HCEC 1CT (cell line): ENCODE measurements at places on chromosomes 1 and 21.

GRCh38 chr1:204975568-204976235, 67.3 kb upstream of the CNTN2 start:
- DNase-seq = peak; percentile 9

- DNase-seq = no peak
Observed at GRCh38 chr1:14285238-14285637, 313.2 kb upstream of the KAZN start.

DNA sequence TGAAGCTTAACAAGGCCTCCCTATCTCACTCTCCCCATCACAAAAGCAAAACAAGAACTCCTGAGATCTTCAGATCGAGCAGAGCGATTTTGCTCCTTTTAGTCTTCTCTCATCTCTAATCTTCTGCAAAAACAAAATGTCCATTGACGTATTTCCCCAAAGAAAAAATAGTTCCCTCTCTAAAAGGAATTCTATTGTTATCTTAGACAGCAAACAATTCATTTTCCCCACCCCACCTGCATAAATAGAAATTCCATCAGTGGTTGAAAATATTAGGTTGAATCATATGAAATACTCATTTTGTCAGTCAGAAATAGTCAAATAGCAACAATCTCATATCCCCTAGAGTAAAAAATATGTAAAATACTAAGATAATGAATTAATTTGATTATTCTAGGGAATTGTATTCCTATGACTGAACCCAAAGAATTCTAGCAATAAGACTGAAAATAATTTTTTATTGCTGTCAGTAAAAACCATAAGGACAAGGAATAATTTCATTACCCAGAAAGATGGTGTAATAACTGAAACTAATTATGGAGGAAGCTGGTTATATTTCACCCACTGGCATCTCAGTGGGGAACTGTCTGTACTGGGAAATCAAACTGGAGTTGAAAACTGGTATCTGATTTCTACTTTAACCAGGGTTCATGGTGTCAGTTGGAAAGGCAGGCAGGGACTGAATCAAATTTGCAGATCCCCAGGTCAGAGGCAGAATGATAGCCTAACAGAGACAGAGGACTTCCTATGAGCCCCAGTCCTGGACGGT, 51.3 kb downstream of the RHOU start:
- DNase-seq = no peak

- DNase-seq = no peak
Observed at GRCh38 chr1:35886577-35887431, 3.8 kb downstream of the AGO1 start.

- DNase-seq = no peak
Observed at GRCh38 chr1:228776449-228776848, 41.2 kb downstream of the RHOU start.

GRCh38 chr1:34005309-34005708, 141.4 kb downstream of the HMGB4 start:
- DNase-seq = no peak

GRCh38 chr21:17527240-17527639, 14.4 kb downstream of the CXADR start:
- no peak for DNase-seq

DNA sequence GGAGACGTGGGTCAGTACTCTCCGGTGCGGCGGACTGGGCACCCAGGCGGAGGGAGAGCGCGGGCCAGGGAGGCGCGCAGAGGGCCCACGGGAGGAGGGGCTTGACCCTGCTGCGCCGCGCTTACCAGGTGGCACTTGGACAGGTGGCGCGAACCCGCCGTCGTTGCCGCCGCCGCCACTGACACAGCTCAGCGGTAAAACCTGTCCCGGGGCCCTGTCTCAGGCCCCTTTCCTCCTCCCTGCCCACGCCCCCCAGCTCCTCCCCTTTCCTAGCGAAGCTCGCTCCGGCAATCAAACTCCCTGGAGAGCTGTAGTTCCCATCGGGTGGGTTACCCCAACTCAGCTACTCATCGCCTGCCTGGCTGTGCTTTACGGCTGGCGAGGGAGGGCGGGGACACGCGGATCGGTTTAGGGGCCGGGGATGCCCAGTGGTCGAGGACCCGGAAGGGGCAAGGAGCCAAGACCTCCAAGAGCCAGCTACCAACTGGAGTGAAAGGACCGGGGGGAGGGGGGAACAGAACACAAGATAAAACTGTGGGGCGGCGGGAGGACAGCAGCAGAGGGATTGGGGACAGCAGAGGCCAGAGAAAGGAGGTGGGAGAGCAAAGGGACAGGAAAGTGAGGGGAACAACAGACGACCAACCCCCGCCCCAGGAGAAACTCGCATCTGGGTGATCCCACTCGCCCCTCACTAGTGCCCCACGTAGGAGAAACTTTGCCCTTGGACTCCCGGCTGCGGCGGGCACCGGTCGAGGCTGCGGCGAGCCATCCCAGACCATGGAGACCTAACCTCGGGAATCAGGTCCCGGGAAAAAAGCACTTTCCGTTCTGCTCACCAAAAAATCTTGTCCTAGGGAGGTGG, 2.9 kb downstream of the GFI1 start:
- no peak for DNase-seq

GRCh38 chr21:35824136-35824535, 236.2 kb downstream of the SETD4 start:
- DNase-seq = peak; percentile 9

GRCh38 chr1:233281711-233282581, 13.6 kb downstream of the PCNX2 start:
- DNase-seq = no peak

DNA sequence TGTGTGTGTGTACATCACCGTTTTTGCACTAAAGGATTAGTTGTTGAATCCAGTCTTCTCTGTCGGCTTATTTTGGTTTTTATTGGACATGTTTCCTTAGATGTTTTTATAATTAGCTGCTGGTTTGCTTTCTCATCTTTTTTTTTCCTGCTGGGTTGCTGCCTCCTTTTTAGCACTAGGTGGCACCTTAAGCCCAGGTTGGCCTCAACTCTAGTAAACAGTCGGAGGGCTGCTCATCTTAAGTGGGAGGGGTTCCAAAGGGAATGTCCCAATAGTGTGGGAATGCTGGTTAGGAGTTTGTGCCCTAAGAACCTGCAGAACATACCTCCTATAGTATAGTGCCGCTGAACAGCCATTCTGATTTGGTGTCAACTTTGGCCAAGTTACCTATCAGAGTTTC, 570.1 kb upstream of the CXADR start:
- DNase-seq = no peak

DNA sequence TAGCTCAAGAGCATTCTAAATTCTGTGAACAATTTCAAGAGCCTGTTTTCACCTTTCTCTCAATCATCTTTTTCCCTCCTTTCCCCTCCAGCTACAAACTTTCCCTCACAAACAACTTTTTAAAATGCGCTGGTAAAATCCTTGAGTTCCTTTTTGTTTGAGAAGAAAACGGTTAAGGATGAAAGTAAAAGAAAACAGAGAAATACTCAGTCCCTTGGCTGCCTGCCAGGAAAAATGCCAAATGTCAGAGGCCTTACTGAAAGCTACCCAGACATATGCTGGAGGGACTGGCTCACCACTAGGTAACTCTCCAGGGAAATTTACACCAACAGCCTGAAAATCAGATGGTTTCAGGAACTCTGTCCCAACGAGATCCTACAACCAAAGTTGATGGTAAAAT, 11.0 kb upstream of the SERBP1 start:
- peak; percentile 16 for DNase-seq

GRCh38 chr21:44986471-44987291, 46.9 kb downstream of the SLX9 start:
- no peak for DNase-seq

- DNase-seq = peak; percentile 48
Observed at GRCh38 chr1:212457740-212458338, 25.1 kb downstream of the NENF start.

- peak; percentile 37 for DNase-seq
Observed at GRCh38 chr1:200226268-200226968, 183.4 kb downstream of the ZNF281 start.

DNA sequence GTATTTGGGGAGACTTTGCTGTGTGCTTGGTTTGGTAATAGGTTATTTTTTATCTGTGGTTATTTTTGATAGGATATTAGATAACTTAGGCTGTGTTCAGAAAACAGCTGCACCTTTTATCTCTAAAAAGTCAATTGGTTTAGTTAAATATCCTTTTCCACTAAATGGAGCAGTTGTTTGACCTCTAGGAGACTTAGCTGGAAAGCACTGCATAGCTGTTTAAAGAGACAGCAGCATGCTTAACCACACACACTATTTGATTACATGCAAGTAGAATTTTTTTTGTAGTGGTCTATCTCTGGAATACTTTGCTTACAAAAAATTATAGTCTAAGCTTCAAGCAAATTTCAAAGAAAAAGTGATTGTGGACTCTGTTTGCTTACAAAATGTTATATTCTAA, 6.5 kb upstream of the PALMD start:
- DNase-seq = no peak

- peak; percentile 40 for DNase-seq
Observed at GRCh38 chr1:158177700-158178450, 2.8 kb upstream of the CD1D start.

GRCh38 chr1:35851132-35851869, 31.7 kb upstream of the AGO1 start:
- no peak for DNase-seq

DNA sequence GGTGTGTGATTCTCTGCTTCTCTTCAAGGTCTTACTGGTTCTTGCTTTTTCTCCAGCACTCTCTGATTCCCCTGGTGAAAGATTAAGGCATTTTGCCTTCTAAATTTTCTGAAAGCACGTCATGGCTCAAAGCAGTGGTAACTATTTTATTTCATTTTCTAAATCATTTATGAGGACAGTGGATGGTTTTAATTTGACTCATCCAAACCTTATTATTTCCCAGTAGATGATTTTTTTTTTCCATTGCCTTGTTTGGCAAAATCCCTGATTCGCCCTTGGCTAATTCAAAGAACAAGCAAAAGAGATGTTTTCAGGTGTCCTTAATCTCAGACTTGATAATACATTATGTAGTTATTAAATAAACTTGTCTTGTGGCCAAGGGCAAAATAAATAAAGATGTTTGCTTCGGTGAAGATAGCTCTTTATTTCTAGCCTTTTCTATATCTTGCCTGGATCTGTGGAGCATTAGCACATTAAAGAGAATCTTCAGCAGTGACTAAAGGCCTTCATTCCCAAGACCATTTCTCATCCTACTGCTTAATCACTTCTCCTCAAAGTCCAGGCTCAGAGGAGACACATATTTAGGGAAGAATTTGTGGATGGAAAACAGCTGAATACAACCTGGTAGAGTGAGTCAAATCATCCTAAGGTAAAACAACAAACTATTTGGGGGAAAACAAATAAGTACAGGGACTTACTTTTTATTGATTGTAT, 359.8 kb downstream of the DUSP10 start:
- DNase-seq = peak; percentile 13

GRCh38 chr1:22662986-22663408, 10.0 kb downstream of the C1QB start:
- no peak for DNase-seq

DNA sequence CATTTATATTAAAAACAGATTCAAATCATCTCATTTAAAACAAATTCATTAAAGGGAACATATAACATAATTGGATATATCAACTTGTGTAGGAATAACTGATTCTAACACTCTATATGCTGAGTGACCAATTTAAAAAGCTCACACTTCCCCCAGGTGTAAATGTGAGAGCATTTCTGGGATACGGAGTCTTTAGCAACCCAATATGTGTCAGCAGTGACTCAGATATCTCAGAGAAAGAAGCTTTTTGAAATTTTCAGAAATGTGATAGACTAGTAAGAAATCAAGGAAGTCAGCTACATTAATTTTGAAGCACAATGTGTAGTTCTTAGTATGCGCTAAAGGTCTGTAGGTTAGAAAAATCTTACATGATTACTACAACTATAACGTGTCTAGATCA, 87.9 kb upstream of the SERTAD4 start:
- DNase-seq = no peak

DNA sequence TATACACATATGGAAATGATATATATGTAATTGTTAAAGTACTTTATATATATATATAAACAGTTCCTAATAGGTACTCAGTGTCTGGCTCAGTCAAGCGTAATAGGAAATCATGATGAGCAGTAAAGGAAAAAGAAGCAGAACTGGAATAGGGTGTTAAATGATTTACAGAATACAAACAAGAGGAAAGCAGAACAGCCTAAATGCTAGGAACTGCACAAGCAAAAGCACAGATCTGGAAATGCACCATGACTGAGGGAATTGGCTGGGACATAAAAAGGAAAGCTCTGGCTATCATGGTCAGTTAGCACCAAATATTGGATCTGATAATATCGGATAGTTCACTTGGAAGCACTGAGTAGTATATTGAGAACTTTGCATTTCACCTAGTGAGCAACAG, 51.8 kb downstream of the SLC44A5 start:
- DNase-seq = no peak

DNA sequence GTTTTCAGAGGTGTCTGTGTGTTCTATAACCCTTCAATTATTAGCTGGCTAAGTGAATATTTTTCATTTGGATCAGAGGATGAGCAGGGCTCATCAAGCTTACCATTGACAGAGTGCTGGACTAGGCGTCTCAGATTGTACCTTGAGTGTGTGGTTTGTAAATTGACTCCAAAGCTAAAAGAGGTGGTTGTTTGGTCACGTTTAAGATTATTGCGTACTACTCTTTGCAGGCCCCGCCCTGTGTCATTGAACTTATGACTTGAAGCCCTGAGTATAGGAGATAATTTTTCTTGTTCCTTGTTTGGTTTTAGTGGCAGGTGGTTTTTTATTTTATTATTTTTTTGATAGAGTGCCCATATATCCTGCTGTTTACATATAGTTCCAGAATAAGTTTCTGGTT, 17.7 kb downstream of the MRPS6 start:
- no peak for DNase-seq

- no peak for DNase-seq
Observed at GRCh38 chr1:110728388-110729001, 53.8 kb upstream of the KCNA3 start.

DNA sequence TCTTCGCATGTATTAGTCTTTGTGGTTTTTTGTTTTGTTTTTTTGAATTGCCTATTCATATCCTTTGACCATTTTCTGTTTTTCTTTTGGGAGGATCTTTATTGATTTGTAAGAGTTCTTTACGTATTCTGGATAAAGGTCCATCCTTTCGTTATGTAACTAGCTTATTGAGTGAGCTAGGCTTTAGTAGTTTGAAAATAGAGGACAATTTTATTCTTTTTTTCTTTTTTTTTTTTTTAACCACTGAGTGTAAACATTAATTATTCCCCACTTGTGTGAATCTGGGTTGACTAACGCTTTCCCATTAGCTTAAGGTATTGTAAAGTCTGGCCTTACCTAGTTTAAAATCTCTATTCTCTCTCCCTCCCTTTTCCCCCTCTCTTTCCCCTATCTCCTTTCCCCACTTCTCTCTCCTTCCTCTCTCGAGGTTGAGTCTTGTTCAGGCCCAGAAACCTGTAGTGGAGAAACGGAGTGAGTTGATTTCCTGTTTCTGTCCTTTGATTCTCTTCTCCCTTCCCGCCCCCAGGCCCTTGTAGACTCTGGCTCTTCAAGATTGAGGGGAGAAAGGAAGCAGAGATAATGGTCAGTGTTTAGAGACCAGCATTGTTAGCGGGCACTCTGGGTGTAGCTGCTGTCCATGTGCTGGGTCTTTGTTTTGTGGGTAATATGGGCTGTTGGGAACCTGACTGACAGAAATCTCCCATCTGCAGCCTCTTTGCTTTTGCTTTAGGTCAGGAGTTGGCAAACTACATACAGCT, 1.5 kb downstream of the MORC3 start:
- DNase-seq = peak; percentile 29
